NCI-H446 treated with DMSO at 0.1 percent for 48 hours (cell line): ENCODE measurements at places on chromosomes 2 and 18.

DNA sequence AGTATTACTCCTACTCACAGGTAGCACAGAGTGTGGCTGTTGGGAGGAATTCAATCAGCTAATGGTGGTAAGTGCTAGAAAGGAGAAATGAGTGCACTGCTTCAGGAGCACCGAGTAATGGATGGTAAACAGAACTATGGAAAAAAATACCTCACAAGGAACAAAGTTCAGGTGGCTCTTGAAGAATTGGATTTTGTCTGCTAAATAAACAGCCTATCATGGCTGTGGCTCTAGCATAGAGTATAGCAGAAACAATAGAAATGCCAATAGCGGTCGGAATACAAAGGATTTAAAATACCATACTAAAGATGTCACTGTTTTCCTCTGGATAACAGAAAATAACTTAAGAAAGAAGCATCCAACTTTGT lies 482.5 kb downstream of the NUP35 start:
- DNase-seq: no peak

GRCh38 chr18:37314534-37314933 lies 251.1 kb downstream of the CELF4 start:
- DNase-seq: no peak

GRCh38 chr18:8808001-8808400 lies 102.6 kb downstream of the MTCL1 start:
- DNase-seq: no peak

DNA sequence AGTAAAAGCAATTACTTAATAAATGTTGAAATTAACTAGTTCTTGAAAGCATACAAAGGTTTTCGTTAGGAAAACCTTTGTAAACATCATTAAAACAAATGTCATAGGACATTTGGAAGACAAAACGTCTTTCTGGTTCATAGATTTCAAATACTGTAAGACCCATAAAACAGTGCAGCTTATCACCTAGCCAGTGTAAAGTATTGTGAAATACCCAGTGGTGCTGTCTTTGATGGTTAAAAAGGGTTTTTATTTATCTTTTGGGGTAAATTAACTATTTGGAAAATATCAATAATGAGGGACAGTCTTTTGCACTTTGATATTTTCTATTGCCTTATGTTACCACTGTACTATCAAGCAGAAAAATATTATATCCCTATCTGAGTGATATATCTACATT lies 120.0 kb upstream of the FAM98A start:
- no peak for DNase-seq

GRCh38 chr2:108392029-108392428 lies 14.3 kb downstream of the SULT1C4 start:
- DNase-seq: no peak

GRCh38 chr2:182522405-182522896 lies 95.6 kb upstream of the PDE1A start:
- peak; percentile 95 for DNase-seq

DNA sequence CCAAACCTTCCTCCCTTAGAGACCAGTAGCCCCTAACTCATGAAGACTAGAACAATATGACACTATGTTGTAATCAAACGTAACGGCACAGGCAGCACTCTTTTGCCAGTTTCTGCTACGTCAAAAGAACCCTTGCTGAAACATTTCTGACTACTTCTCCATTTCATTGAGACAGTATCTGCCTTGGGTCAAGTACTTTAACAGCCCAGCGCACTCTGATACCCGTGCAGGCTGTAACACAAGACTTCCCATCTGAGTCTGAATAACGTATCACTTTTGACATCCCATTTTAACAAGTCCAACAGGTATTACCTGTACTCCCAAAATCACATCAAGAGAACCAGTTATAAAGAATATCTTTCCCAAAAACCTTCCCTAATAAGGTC lies 38.4 kb downstream of the TBC1D8 start:
- no peak for DNase-seq

GRCh38 chr2:53286345-53286744 lies 481.3 kb upstream of the CHAC2 start:
- no peak for DNase-seq

- no peak for DNase-seq
These were observed 28.2 kb upstream of the STAT4 start for GRCh38 chr2:191178806-191179514.

- no peak for DNase-seq
These were observed 2139.8 kb upstream of the CELF4 start for GRCh38 chr18:39705362-39705761.

GRCh38 chr2:226665306-226665831 lies 134.3 kb downstream of the IRS1 start:
- no peak for DNase-seq

GRCh38 chr2:50529600-50530218 lies 502.2 kb downstream of the NRXN1 start:
- DNase-seq: peak; percentile 56

- no peak for DNase-seq
These were observed 69.7 kb downstream of the MEP1B start for GRCh38 chr18:32259553-32259952.

- DNase-seq: no peak
These were observed 18.9 kb upstream of the POLR1B start for GRCh38 chr2:112523291-112523777.

DNA sequence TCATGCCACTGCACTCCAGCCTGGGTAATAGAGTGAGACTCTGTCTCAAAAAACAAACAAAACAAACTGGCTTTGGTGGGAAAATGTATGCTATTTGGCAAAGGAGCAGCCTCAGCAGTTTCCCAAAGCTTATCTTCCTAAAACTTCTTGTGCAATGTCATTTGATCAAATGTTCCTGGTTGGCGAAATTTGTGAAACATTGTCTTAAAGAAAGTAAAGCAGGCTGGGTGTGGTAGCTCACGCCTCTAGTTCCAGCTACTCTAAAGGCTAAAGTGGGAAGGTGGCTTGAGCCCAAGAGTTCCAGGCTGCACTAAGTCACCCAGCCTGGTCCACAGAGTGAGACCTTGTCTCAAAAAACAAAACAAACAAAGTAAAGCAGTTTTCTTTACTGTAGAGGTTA lies 17.3 kb upstream of the TAF4B start:
- no peak for DNase-seq

- DNase-seq: no peak
These were observed 317.9 kb upstream of the TNP1 start for GRCh38 chr2:217177720-217178119.

DNA sequence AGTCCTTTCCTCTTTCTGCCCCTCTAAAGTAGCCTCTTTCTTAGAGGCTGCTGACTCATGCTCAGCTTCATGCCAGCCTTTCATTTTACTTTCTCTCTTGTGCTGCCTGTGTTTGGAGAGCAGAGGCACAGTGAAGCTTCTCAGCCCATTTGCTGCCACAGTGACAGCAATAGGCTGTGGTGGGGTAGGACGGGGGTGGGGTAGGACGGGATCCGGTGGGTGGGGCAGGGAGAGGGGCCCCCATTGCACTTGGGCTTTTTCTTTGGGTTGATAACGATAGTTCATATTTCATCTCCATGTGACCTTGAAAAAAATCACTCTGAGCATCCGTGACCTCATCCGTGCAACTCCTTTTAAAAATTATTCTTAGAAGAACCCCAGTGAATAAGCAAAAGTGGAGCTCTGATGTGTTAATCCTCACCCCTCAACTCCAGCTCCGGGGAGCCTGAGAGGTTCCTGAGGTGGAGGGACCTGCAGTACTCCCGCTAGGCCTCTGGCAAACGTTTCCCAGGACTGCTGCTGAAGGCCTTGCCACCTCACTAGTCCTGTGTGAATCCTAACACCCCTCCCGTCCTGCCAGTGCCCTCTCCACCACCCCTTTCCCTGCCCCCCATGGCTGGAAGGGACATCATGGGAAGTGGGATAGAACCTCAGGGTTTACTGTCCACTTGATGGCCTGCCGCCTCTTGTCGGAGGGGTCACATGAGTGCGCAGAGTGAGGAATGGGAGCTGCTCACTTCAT lies 70.8 kb downstream of the INPP4A start:
- no peak for DNase-seq

DNA sequence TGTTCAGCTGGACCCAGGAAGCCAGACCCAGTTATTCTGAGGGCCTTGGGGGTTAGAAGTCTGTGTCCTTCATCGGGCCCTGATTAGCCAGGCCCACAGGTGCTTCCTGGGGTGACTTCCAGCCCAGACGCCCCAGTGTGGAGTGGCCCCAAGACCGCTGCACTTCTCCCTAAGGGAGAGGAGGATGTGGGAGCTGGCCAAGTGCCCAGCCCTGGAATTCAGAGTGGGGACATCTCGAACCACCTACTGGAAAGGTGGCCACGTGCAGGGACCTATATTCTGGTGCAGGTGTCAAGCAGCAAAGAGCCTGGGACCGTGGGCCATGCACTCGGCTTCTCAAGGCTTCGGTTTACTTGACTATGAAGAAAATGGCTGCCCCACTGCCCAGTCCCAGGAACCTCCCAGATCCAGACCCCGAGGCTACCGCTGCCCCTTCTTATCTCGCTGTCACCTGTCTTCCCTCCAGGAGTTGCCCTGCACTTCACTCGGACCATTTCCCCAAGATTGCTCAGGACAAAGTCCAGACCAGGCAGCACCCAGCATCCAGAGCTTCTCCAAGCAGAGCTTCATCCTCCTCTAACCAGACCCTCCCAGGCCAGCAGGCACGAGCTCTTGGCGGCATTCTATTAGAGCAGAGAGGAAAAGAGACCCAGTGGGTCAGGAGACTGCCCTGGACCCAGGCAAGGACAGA lies 142.8 kb upstream of the ID2 start:
- no peak for DNase-seq

- no peak for DNase-seq
These were observed 49.1 kb upstream of the CPO start for GRCh38 chr2:206890179-206890578.

- DNase-seq: no peak
These were observed 26.9 kb upstream of the DARS1 start for GRCh38 chr2:136012315-136012714.

GRCh38 chr2:215870986-215871385 lies 142.4 kb downstream of the MREG start:
- no peak for DNase-seq

DNA sequence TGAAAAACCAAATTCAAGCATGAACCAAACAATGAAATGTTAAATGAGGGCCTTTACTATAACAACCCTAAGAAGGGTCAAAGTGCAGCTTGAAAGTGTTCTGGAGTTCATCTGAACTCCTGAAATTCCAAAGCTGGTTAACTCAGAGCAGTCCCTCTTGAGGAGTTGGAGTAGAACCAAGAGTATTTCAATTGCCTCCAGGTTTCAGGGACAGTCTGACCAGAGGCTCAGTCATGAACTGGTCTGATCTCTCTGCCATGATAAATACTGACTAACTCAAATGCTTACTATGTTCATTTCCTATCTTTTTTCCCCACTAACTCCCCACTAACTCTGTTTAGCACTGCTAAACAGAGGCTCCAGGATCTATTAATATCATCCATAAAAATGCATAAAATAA lies 2.7 kb downstream of the STARD7 start:
- no peak for DNase-seq

GRCh38 chr2:108460345-108461037 lies 11.5 kb downstream of the GCC2 start:
- no peak for DNase-seq

GRCh38 chr2:102110171-102110570 lies 32.4 kb upstream of the IL1R1 start:
- DNase-seq: no peak

DNA sequence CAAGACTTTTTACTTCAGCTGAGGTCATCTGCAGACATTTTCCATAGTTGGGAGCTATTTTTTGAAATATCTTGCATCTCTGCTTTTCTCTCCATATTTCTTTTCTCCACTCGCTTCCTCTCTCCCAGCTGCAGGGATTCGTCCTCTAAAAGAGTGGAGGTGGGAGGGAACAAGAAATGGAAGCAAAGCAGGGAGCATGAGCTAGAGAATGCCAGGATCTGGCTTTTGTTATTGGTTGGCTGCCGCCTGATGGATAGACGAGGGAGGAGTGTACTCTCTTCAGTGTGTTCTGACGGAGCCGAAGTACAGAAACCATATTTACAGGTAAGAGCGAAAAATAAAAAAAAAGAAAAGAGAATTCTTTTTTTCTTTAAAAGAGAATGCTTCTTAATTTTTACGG lies at the start of gene CSRNP3:
CSRNP3 (plus strand) TSS at position 282 of the 400 bp plus-strand sequence. CDS start 125,368 bp downstream, outside the sequence.
- DNase-seq: peak; percentile 90

DNA sequence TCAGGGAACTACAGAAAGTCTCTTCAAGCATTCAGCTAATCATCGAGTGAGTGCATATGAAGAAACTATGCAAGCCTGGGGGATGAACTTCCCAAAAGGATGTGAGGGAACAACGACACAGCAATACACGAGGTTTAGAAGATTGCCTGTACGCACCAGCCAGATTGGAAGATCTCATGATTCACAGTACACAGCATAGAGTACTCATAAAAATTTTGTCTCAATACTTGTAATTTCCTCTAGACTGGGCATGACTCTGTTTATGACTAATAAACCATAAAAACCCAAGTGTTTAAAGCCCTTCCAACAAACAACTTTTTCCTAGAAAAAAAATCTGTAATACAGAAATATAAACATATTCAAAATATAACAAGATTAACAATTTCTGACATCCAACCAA lies 279.7 kb downstream of the KCNJ3 start:
- no peak for DNase-seq

- DNase-seq: no peak
These were observed 157.2 kb downstream of the RNF152 start for GRCh38 chr18:61735564-61736102.

- DNase-seq: no peak
These were observed 1113.1 kb upstream of the NRXN1 start for GRCh38 chr2:52145005-52145404.

DNA sequence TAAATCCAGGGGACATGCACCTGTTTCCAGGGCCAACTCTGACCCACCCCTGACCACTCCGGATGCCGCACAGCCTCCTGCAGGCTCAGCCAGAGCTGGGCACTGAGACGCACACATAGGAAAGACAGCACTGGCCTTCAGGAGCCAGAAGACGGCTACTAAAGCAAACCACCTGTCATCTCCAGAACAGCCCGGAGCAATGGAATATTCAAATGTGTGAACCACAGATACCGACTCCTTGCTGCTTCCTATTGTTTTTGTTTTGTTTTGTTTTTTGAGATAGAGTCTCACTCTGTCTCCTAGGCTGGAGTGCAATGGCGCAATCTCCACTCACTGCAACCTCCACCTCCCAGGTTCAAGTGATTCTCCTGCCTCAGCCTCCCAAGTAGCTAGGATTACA lies 94.0 kb downstream of the LAMA1 start:
- DNase-seq: no peak

DNA sequence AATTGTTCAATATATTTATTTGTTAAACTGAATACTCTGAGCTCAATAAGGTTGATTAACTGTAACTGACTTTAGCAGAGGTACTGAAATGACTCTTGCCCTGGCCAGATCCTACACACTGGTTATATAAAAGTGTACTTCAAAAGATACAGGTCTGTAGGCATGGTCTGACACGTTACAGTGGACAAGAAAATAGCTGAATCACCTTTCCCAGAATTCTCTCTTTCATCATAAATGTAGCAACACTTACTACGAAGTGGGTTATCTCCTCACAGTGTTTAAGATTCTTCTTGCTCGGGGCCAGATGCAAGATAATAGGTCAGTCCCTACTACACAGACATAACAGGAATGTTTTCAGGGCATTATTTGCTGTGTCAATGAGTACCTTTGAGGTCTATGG lies 107.0 kb upstream of the ZC3H15 start:
- no peak for DNase-seq

- DNase-seq: no peak
These were observed 75.2 kb downstream of the TMEFF2 start for GRCh38 chr2:192119536-192119935.

GRCh38 chr2:154133823-154134222 lies 262.1 kb downstream of the GALNT13 start:
- no peak for DNase-seq

GRCh38 chr2:29751390-29751789 lies 170.0 kb downstream of the ALK start:
- no peak for DNase-seq

- no peak for DNase-seq
These were observed 31.0 kb downstream of the TANC1 start for GRCh38 chr2:158999458-158999857.

- DNase-seq: no peak
These were observed 675.5 kb upstream of the SLC8A1 start for GRCh38 chr2:41127351-41127750.
